Activated gamma-delta T cell (primary cell): ENCODE measurements at places on chromosomes 2 and 18.

DNA sequence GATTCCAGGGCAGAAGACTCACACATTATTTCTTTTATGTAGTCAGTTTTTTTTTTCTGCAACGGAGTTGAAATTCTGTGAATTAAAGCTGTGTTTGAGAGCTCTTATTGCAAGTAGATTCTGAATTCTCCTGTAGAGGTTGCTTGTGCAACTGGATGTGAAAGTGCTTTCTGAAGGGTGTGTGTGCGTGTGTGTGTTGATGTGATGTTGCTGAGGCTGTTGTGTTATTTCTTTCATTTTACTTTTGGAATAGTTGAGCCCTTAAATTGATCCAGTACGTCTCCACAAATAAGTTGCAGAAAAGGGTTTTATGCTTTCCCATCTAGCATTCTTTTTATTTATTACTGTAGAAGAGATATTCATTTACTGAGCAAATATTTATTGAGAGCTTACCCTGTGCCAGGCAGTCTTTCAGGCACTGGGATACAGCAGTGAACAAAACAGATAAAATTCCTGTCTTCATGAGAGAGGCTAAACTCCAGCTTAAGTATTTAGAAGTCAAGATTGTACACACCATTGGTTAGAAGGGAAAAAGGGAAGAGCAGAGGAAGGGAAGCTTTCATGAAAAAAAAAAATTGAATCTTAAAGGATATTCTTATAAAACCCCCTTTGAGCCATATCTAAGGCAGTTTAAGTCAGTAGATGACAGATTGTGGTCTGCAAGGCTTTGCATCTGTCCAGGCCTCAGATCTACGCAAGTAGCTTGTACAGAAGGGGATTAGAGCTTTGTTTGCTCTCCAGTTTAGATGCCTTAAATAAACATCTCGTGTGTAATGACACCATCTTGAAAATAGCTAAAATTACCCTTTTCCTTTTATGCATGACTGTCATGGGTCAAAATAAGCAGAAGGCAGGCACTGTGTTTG, 58.2 kb downstream of the MYO1B start:
- no peak for DNase-seq

DNA sequence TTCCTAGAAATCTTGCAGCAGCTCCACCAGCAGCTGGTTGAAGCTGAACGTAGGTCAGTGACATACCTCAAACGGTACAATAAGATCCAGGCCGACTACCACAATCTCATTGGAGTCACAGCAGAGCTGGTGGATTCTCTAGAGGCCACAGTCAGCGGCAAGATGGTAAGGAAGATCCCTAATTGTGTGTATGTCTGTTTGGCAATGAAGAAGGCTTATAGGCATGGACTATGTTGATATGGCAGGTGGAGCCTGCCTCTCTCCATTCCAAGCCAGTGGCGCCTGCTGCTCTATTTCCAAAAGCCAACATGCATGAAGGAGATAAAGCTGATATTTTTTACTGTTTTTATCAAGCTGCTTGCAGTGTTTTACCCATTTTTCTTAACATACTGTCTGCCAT, 36.8 kb downstream of the ARMC9 start:
- no peak for DNase-seq

GRCh38 chr2:62112179-62112578, 83.7 kb upstream of the B3GNT2 start:
- DNase-seq, result no peak

- no peak for DNase-seq
Observed at GRCh38 chr2:6216234-6216633, 524.0 kb downstream of the SOX11 start.

DNA sequence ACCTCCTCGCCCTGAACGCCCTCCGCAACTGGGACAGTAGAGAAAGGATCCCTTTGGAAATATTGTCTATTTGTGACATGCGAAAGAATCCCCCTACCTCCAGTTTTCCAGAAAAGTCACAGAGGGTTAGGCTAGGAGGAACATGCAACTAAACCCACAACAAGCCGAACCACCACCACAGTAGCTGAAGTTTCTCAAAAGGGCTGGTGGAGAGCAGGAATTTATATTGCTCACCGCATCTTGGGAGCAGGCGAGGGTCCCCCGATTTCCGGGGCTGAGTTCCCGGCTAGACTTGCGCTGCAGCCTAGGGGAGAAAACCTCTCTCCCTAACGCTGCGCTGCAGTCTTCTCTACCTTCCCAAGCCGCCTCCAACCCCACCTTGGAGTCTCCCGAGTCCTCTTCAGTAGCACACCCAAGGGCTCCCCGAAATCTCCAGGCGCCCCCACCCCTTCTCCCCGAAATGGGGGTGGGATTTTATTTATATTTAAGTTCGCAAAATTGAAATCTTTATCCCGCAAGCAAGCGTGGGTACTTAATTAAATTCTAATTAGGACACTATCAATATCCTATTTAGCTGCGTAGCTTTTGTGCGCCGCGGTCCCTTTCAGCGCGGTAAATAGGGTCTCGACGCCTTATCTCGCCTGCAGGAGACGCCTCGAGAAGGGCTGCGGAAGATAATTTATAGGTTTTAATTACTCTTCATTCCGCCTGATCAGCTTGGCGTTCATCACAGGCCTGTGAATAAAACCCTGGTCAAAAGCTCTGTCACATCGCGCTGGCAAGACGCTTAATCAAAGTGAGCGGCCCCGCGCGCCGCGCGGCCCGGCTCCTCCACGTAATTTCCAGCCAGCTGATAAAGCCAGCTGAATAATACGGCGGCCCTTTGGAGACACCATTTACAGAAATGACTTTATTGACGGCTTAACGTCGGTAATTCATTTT, 2.0 kb upstream of the EN1 start:
- DNase-seq, result no peak

DNA sequence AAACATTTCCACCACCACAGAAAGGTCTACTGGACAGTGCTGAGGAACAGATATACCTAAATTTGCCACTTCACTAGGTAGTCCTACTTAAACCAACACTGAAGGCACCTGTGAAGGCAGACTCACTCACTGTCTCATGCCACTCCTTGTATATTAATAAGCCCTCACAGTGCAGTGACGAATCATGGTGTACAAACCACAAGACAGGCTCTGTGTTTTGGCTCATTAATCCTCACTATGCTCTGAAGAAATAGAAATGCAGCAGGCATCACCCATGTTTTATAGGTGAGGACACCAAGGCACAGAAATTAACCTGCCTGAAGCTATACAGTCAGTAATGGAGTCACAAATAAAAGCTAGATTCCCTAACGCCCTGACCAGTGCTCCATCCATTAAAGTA, 44.3 kb downstream of the BARD1 start:
- no peak for DNase-seq

GRCh38 chr2:167607731-167608130, 639.7 kb downstream of the STK39 start:
- no peak for DNase-seq

- no peak for DNase-seq
Observed at GRCh38 chr18:48408111-48408726, 964 bp downstream of the ZBTB7C start.

- no peak for DNase-seq
Observed at GRCh38 chr2:219149667-219150066, 10.9 kb downstream of the NHEJ1 start.

GRCh38 chr2:64548761-64549160, 24.6 kb downstream of the AFTPH start:
- DNase-seq, result no peak

- peak; percentile 47 for DNase-seq
Observed at GRCh38 chr2:206085742-206086445, at the start of gene INO80D. Gene INO80D (minus strand): TSS chr2:206086174. CDS start chr2:206063016, 23,158 bp downstream.

DNA sequence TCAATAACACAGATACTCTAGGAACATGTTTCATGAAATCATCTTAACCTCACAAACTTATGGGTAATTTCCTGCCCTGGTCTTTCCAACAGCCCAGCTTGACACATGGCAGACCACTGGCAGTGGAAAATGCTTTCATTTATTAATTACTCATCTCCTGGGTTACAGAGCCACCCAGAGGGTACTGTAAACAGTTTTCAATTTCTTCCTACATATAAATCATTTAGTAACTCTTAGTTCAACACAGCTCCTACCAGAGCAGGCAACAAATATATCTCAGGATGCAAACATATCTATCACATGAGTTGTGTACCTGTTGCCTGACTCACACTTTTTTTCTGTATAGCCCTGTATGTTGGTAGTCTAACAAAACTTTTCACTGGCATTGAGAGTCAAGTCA, 99.2 kb upstream of the VRK2 start:
- no peak for DNase-seq

GRCh38 chr2:138453815-138454214, 47.8 kb upstream of the SPOPL start:
- DNase-seq, result no peak

GRCh38 chr2:178295115-178295514, 100.8 kb downstream of the OSBPL6 start:
- no peak for DNase-seq

GRCh38 chr18:22558945-22559385, 141.2 kb upstream of the CTAGE1 start:
- DNase-seq, result no peak

- DNase-seq, result no peak
Observed at GRCh38 chr2:86028766-86029381, 76.8 kb downstream of the POLR1A start.

- DNase-seq, result peak; percentile 33
Observed at GRCh38 chr2:221517696-221518151, 54.4 kb downstream of the EPHA4 start.

DNA sequence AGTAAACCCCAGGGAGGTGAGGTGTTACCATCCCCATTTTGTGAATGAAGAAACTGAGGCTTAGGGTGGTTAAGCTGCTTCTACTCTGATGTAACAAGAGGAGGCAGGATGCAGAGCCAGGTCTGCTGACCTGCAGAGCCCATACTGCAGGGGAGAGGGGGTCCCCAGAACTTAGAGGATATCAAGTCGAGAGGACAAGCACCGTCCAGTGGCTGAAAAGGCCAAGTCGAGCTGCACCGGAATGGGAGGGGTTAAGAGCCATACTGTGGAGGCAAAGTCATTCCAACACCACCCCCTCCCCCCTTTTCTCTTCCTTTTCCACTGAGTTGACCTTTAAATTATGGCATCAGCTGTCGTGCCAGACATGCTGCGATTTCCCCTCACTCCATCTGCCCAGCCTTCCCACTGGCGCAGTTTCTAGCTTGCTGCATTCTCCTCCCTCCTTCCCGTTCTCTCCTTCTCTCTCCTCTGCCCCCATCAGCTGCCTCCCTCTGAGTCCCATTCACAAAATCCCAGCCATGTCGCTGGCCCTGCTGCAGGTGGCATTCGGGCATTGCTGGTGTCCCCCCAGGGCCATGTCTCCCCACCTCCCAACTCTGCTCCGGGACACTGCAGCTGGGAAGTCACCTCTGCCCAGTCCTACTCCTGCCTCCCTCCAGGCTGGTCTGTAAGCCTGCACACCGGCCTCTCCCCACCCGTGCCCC, 346.9 kb downstream of the DYSF start:
- DNase-seq, result no peak

DNA sequence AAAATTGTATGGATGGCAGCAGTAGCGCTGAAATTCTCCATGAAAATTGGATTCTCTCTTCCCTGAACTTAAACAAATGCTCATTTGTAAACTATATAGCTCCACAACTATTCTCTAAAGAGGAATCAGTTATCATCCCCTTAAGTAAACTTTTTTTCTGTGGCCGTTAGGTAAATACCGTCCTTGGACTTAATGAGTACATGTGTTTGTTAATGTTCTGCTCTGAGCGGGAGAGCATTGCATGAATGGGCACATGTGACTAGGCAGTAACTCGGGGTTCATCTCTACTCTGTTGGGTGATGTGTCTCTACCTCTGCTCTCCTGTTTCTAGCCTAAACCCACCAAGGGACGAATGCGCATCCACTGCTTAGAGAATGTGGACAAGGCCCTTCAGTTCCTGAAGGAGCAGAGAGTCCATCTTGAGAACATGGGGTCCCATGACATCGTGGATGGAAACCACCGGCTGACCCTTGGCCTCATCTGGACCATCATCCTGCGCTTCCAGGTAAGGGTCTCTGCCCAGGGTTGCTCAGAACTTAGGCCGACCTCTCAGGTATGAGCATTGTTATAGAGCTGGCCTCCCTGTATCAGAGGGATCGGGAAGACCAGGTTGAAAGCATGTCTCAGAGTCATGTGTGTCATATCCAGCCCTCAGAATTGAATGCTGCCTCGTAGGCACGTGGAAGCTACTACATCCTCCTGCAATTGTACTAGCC, 111.5 kb upstream of the EML6 start:
- DNase-seq, result no peak

DNA sequence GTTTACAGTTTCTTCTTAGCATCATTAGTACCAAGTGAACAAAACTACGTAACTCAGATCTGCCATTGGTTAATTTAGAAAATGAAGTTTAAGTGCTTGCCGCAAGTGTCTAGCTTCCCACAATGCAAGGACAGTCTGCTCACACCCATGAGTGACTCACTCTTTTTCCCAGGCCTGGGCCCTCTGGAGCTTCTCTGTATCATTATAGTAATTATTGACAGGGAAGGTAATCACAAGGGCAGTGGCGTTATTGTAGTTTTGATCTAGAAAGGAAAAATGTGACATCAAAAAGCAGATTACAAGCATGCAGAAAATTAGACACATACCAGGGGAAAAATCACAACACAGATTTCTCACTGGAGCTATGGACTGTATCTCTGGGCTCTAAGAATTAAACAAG, 38.5 kb downstream of the NPC1 start:
- DNase-seq, result no peak

DNA sequence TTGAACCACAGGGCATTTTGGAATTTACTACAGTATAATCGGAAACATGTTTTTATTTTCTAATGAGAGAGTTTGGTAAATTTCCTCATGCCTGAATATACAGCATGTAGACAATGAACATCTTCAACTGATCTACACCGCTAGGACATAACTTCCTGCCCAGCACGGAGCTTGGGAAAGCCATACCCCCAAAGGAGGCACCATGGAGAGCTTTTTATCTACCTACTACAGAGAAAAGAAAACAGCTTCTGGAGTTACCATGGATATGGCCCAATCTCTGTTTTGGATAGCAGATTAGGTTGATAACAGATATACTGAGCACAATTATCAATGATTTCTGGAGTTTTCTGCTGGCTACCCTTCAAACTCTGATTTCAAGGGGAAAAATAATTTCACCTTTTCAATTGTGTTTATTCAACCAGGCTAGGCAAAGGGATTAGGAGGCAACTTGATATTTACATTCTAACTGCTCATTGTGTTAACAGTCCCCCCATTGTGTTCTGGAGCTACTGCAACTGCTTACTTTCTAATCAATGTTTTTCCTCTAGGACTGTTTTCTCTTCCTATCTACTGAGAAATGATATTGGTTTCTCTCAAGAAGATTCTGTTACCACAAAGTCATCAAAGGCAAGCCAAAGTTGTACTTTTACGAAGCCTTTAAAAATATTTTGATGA, 123.0 kb upstream of the ARHGAP28 start:
- no peak for DNase-seq

DNA sequence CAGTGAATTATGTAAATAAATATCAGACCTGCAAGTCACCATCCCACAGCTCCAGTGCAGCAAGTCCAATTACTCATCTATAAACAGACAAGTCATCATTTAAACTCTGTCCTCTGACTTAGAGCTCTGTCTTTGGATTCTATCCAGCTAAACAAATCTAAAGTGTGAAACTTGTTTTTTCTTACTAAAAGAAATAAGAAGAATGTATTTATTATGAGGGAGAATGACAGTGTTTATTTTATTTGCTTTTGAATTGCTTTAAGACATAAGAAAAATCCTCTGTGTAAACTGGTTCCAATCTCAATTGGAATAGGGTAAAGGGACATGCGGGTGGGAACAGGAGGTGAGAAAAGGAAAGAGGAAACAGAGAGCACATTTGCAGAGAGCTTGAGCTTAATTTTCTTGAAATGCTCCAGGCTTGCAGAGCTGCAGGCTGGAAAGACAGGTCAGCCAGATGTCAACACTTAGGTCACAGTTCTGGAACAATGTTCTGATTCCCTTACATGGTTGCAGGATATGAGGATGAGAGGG, 355.8 kb downstream of the MEIS1 start:
- no peak for DNase-seq

GRCh38 chr2:3000968-3001367, 376.6 kb downstream of the EIPR1 start:
- no peak for DNase-seq
